ENCODE measurements at places on chromosomes 4 and X. TPM values are rescaled to one million over a fixed set of nuclear protein-coding genes. Genes with fewer than 3 reads are reported as not detected.
A peak's percentile ranks its signal among the peaks of the same experiment; 100 is the strongest.

GRCh38 chr4:152181150-152181549 is 354.7 kb downstream of the FBXW7 start:
- no peak for DNase-seq

The C4orf17 gene
- not detected for total RNA-seq

DNA sequence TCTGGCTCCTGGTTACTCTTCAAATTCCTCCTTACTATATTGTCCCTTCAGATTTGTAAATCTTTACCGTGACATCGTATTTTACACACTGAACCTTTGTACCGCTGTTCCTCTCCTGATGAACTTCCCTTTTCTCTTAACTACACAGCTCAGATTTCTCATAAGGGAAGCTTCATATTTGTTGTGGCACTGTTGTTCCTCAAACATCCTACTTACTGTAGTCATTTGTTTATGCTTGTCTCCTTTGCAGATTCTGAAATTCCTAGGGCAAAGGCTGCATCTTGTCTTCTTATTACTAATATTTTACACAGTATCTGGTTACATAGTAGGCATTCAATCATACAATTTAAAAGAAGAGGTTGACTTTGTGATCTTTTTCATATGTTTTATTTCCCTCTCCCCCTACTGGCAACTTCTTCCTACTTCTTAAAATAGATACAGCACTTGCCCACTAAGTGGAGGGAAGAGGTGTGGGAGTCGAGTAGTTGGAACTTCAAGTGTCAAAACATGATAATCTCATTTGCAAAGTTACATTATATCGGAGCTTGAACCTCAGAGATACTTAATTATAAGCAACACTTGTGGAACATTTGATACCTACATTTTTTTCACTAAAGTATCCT is 50.0 kb downstream of the TET2 start:
- no peak for DNase-seq

DNA sequence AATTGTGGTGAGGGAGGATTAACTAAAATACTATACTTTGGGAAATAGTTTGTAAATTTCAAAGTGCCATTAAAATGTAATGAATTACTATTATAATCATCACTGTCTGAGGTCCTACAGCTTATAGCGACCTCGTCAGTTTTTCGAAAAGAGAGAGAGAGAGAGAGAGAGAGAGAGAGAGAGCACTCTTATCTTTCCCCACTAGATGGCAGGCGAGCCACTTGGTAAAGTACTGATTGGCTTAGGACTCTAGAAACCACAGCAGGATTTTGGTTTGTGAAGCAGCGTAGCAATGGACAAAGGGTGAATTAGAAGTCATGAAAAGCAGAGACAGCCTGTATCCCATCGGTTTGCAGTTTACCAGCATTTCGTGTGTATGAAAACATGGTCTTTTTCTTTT is 52.5 kb downstream of the LINC00632 start:
- peak; percentile 54 for DNase-seq

DNA sequence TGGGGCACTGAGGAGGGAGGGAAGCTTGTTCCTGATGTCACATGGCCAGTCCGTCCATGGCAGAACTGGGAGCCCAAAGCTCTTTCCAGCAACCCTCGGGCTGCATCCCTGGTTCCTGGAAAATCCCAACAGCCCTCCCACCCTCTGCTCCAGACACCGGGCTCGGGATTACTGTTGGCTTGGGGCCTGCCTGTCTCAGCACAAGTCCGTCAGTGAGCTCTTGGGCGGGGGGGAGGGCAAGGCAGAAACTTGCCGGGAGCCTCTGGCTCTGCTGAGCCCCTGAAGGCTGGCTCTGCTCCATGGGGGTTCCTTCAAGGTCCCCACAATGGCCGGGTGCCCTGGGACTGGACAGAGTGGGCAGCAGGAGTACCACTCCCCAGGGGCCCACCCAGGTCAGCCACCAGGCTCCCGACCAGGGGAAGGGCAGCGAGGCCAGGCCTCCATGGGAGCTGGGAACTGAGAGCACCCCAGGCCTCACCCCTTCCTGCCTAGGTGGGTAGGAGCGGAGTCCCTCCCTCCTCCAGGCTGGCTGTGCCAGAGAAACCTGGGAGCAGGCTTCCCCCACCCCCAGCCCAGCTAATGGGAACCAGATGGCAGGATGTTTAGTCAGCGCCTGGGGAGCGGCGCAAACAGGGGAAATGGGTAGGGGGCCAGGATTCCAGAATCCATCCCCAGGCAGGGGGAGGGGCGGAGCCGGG is 6.4 kb upstream of the HAUS7 start:
- DNase-seq = no peak

The SRD5A3 gene
- 17.0 TPM for total RNA-seq

The TFDP3 gene
- total RNA-seq = not detected

DNA sequence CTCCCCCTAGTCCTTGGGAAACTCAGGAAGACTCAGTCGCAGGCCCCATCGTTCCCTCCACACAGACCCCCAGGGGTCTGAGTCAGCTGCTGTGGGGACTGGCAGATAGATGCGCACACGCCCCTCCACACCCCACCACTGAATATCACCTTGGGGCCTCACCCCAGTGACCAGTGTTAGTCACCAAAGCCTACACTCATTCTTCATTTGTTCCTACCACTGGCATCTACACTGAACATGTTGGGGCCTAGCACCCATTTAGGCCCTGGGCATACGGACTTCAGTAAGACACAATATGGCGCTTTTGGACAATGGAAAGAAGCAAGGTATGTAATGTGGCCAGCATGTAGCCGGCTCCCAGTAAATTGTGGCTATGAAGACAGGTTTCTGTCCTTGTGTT is 154.1 kb upstream of the PJA1 start:
- no peak for DNase-seq

The LRCH2 gene
- 20.4 TPM for total RNA-seq

DNA sequence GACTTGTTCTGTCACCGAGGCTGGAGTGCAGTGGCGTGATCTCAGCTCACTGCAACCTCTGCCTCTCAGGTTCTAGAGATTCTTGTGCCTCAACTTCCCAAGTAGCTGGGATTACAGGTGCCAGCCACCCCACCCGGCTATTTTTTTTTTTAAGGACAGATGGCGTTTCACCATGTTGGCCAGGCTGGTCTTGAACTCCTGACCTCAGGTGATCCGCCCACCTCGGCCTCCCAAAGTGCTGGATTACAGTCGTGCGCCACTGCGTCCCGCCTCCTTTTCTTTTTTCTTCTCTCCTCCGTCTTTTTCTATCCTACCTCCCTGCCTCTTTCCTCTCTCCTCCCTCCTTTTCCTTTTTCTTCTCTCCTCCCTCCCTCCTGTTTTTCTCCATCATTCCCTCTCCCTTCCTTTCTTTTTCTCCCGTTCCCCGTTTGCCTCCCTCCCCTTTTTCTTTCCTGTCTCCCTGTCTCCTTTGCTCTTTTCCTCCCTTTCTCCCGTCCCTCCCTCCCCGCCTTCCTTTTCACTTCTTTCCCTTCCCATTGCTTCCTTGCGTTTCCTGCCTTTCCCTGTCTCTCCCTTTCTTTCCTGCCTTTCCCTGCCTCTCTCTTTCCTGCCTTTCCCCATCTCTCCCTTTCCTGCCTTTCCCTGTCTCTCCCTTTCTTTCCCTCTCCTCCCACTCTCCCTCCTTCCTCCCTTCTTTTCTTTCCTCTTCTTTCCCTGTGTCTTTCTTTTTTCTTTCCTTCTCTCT is 2.1 kb upstream of the SLC25A6 start:
- DNase-seq = no peak

DNA sequence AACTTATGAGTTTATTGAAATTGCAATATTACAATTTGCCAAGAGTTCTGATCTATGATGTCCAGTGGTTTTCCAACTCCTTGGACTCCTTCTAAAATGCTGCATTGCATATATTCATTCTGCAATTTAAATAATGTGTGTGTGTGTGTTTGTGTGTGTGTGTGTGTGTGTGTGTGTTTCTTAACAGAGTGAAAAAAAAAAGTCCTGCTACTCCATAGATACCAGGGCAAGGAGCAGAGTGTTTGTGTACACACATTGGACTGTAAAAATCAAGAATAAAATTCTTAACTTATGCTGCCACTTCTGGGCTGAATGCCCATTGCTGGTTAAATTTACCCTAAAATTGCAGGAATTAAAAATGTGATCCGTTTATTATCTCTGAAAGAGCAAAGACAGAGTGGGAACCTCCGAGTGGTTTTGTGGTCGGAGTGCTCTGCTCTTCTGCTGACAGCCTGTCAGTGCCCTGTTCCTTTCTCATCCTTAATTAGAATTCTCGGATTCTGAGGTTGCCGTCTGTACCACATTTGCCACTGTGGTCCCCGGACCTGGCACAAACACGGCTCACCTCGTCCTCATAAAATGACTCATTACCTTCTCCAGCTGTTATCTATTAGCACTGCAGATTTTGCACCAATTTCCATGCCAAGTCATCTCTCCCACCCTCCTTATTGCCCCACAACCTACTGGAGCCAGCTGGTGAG is 355.5 kb downstream of the KCNIP4 start:
- DNase-seq = no peak

DNA sequence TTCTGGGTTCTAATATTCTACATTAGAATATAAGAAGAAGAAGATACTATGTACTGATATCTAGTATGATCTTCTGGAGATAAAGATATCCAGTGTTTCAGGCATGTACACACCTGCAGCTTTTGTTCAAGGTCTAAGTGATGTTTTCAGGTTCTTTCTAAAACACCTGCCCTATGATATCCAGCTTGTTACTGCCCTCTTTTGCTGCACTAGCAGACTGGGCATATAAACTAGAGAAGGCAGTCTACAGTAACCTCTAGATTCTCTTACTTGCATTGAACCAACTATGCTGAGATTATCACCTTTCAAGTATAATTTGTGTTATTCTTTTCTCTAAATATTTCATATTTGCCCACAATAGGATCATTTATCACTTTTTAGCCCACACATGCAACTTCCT is 1.9 kb upstream of the FRYL start:
- no peak for DNase-seq

DNA sequence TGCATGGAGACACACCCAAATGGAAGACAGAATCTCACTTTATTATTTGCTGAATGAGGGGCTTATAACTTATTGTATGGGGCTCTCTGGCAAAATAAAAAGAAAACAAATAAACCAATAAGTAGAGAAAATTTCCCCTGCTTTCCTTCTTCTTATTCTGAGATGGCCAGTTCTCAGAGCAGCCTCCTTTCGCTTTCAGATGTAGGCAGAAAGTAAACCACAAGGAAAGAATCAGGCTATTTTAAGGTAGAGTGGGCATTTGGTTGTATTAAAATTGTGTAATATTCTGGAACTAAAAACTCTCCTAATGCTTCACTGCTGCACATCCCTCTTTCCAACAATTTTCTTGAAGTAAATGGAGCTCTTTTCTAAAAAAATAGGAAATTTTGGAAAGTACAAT is 241.8 kb downstream of the GALNTL6 start:
- no peak for DNase-seq

GRCh38 chr4:89298155-89298554 is 9.4 kb downstream of the GPRIN3 start:
- DNase-seq = no peak

- DNase-seq = no peak
These were observed 174.1 kb downstream of the CBR4 start for GRCh38 chr4:168835880-168836454.

DNA sequence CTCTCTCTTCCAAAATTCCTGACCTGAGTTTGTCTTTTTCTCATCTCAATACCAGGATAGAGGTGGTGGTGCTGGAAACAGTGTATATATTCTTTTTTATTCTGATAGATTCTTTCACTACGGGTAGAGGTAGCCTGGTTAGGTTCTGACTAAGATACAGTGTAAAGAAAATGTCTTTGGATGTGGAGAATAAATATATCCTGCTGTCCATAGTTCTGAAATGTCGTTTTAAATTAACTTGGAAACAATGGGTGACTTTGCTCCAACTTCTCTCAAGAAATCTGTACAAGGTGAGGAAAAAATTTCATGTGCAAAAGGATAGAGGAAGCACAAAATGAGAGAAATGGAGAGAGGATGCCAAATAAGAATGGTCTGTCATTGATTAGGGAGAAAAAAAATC is 546.1 kb downstream of the GBA3 start:
- no peak for DNase-seq

DNA sequence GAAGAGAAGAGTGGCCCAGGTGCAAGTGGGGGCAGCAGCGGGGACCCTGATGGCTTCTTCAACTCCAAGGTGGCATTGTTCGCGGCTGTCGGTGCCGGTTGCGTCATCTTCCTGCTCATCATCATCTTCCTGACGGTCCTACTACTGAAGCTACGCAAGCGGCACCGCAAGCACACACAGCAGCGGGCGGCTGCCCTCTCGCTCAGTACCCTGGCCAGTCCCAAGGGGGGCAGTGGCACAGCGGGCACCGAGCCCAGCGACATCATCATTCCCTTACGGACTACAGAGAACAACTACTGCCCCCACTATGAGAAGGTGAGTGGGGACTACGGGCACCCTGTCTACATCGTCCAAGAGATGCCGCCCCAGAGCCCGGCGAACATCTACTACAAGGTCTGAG is 11.4 kb downstream of the EFNB1 start:
- no peak for DNase-seq

The STBD1 gene
- total RNA-seq = 0.94 TPM

The FDCSP gene
- total RNA-seq = not detected

- no peak for DNase-seq
These were observed 392.3 kb upstream of the GALNT7 start for GRCh38 chr4:172776203-172776861.

- DNase-seq = no peak
These were observed 37.8 kb downstream of the CNKSR2 start for GRCh38 chrX:21412029-21412428.

- no peak for DNase-seq
These were observed 18.3 kb upstream of the H2AZ1 start for GRCh38 chr4:99968330-99968729.

DNA sequence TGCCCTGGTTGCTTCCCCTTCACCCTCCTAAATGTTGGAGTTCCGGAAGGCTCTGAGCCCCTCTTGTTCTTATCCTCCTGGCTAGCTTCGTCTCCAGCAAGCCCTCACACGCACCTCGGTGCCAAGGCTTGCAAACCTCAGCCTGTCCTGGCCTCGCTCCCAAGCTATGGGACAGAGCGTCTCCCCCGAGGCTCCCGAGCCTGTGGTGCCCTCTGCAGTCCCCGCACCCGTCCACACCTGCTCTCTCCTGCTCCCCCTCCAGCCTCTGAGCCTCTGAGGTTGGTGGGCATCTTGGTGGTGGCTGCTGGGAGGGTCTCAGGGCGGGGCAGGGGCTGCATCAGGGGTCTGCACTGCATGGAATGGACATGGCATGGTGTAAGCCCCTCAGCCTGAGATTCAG is 63.2 kb downstream of the TRMT44 start:
- DNase-seq = no peak

- no peak for DNase-seq
These were observed 81.5 kb downstream of the HUWE1 start for GRCh38 chrX:53605004-53605403.

DNA sequence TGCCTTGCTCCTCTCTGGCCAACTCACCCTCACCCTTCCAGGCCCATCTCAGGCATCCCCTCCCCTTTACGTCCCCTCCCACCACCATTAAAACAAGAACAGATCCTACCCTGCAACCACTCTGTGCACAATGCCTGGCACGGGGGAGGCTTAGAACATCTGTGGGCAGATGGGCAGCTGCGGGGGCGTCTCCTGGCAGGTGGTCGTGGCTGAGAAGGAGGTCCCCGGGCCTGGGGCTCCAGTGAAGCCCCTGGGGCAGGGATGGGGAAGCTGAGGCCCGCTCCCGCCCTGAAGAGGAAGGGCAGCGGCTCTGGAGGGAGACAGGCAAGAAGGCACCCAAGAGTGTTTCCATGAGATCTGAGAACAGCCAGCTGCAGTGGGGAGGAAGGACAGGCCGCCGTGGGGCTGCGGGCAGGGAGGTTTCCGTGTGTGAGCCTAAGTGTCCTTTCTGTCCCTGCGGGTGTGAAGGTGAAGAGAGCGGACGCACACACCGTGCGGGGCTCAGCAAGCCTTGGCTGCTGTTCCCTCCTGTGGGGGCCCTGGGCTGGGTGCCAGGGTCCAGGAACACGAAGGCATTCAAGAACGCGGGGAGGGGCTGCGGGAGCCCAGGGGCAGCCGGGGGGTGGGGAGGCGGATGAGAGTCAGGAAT is 7.8 kb upstream of the TBC1D14 start:
- no peak for DNase-seq

The SPARCL1 gene
- total RNA-seq = 1,228 TPM

Measured in spinal cord (tissue), 10 donors.